ENCODE measurements at places on chromosomes 2 and 18. TPM values are rescaled to one million over a fixed set of nuclear protein-coding genes. Genes with fewer than 3 reads are reported as not detected.

- no peak for DNase-seq
These were observed 34.3 kb downstream of the ACSL3 start for GRCh38 chr2:222895144-222895543.

ARHGEF33 gene
- total RNA-seq, result 0.54 TPM

SH2D6 gene
- not detected for total RNA-seq

CENPA gene
- 5.7 TPM for total RNA-seq

DNA sequence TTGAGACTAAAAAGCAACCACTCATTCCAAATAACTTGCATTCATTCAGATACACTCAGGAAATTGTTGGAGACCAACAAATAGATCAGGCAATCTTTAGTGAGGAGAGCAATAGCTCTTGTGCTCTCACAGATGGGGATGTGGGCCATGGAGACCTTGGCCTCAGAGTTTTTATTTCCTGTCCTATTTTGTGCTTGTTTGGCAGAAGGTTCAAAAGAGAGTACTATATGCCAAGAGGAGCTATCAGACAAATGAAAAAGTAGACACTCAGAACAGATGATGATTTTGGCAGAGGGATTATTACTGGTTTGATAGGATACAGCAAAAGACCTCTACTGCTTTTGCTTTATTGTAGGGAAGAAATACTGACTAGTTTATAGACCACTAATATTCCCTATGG, 230.2 kb downstream of the KCNE4 start:
- no peak for DNase-seq

NR4A2 gene
- 1.1 TPM for total RNA-seq

DNA sequence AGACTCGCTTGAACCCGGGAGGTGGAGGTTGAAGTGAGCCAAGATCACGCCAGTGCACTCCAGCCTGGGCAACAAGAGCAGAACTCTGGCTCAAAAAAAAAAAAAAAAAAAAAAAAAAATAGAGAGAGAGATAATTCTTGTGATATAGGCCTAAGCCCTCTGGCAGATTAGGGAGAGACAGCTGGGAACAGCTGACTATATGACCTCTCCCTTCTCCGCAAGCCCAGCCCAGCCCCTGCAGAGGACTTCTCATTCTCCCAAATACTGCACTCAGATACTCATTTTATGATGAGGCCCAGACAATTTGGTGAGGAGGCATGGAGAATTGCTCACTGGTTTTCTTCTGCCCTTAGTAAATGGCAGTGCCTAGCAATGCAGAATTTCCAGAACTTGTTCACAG, 262.0 kb downstream of the HAUS1 start:
- no peak for DNase-seq

CAPN14 gene
- total RNA-seq, result not detected

GRCh38 chr2:228602288-228602687, 420.8 kb upstream of the SPHKAP start:
- DNase-seq, result peak; percentile 36

DNA sequence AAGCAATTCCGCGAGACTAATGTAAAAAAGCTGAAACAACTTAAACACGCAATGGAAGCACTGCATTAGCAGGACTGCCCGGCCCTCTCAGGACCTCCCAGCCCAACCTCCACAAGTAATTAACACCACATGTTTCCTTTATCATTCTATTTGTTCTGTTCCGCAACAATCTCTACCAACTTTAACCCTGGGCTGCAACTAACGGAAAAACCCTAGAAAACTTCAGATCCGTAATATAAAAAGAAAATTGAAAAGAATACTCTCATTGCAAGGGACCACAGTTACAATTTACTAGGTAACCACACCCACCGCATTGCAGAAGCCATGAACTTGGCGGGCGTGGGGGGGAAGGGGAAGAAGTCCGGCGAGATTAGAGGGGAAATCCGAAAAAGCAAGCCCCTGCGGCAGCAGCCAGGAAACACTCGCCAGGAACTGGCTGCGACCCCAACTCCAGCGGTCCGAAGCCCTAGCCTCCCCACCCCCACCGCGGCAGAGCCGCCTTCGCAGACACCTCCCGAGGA, 1.2 kb downstream of the EPB41L3 start:
- DNase-seq, result peak; percentile 55

DNA sequence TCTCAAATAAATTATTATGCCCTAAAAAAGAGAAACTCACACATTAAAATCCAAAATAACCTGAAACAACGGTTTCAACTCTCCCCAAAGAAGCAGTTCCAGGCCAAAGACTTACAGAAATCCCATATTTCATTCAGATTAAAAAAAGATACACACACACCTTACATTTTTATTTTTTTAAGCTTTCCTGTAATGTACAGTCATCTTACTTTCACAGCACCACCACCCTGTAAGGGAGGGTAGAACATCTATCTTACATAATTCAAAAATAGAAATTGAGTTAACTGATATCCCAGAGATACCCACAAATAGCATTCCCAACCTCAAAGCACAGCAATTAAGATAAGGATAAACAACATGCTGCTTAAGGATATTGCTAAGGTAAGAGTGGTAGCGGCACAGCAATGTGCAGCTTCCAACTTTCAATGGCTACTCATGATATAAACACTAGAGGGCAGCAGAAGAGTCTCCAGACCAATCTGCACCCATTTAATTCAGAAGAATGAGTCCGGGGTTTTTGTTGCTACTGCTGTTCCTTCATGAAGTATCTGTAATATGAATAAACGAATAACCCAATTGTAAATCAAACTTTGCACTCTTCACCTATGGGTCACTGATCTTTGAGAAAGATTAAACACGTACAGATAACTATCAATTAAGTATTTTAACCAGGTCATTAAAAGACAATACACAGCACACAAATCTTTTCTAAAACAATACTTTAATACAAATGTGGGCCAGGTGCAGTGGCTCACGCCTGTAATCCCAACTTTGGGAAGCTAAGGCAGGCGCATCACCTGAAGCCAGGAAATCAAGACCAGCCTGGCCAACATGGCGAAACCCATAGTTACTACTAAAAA, 11.3 kb downstream of the GFPT1 start:
- DNase-seq, result peak; percentile 63

TBR1 gene
- 0.97 TPM for total RNA-seq

- DNase-seq, result no peak
These were observed 90.5 kb upstream of the SMIM21 start for GRCh38 chr18:75518007-75518406.

DNA sequence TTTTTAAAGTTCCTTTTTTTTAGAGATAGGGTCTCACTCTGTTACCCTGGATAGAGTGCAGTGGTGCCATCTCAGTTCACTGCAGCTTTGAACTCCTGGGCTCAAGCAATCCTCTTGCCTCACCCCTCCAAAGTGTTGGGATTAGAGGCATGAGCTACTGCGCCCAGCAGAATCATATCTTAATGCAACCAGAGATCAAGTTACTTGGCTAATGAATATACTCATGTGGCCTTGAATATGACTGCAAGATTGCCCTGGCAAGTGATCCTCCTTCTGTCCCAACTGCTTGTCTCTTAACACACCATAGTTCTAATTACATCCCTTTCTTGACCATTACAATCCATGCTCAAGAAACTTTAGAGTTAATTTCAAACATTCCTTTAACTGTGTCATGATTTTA, 133.5 kb downstream of the SRBD1 start:
- DNase-seq, result no peak

DNA sequence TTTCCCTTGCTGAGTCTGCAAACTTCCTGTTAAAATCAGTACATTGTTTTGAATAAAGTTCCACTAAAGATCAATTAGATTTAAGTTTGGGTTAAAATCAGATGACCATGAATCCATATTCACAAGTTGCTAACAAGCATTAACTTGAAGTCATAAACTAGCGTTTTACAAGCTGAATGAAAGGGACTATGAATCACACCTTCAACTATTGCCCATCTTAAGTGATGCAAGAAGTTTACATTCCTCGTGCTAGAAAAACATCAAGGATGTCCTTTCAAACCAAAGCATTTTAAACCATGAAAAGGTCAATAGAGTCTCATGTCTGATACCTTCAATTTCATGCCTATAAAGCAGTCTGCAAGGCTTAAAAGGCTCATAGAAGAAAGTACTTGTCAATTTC, 257.2 kb upstream of the SYT4 start:
- peak; percentile 42 for DNase-seq

GRCh38 chr2:218605432-218605831, 2.3 kb upstream of the PLCD4 start:
- peak; percentile 26 for DNase-seq

Data from GM23248 (cell line).